ENCODE measurements at places on chromosomes 5 and 9.
A peak's percentile ranks its signal among the peaks of the same experiment; 100 is the strongest.

DNA sequence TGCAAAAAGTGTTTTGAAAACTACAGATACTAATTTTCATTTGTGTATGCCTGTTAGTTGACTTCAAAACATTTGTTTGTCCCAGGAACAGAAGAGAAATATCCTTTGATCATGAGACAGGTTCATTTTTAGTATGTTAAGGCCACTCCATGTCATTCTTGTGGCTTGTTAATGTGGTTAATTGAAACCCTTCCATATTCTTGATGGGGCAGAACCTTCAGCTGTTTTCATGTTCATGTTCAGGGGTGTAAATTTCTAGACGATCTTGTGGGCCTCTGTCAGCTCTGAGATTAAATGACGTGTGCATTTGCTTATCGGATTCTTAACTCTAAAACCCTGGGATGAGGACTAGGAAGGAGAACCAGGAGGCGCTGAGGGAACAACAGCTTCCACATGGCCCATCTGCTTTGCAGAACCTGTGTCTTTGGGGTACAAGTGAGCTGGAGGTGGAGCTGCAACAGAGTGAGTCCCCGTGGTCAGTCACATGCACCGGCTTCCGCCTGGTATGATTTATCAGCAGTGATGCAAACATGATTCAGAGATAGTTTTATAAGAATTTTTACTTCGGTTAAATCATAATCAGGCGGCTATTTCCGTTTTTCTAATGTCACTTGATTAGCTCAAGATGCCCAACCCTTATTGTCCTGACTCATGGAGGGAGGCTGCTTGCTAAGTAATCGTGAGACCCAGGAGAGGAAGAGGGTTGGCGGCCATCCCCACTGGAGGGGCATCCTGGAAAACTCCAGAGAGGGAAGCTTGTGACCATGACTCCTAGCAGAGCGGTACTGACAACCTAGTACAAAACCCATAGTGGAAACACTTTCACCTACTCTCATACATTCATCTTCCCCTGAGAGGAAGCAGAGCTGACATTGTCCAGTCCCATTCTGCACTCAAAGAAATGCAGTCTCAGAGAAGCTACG lies 138.4 kb downstream of the C9orf152 start:
- no peak for DNase-seq

GRCh38 chr9:99140685-99141314 lies 35.9 kb downstream of the TGFBR1 start:
- peak; percentile 36 for DNase-seq

- DNase-seq, result no peak
Measured at GRCh38 chr5:173458828-173459609, 130.8 kb upstream of the STC2 start.

GRCh38 chr9:31355965-31356364 lies 1028.5 kb upstream of the ACO1 start:
- DNase-seq, result no peak

DNA sequence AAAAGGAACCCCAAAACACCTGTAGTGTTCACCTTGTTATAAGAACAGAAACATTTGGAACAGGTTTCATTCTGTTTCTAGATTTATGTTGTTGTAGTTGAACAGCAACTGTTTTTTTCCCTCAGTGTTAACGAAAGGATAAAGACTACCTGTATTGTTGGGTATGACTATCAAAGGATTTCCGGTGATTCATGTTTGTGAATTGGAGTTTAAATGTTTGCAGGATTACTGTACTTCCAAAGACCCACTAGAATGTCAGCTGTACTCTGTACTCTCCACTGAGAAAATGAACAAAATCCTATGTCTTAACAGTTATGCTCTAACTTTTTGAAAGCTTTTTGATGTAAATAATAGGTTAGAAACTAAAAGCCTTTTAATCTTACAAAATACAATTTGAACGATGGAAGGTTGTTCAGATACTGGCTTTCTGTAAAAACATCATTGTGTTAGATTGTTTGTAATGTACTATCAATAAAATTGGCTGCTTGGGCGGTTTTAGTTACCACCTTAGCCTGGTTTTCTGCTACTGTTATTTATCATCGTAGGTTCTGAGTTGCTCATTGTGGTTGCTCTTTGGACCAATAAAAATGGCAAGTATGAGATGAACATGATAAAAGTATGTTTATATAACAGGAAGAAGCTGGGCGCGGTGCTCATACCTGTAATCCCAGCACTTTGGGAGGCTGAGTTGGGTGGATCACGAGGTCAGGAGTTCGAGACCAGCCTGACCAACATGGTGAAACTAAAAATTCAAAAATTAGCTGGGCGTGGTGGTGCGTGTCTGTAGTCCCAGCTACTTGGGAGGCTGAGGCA lies 44.1 kb downstream of the DCP2 start:
- no peak for DNase-seq

DNA sequence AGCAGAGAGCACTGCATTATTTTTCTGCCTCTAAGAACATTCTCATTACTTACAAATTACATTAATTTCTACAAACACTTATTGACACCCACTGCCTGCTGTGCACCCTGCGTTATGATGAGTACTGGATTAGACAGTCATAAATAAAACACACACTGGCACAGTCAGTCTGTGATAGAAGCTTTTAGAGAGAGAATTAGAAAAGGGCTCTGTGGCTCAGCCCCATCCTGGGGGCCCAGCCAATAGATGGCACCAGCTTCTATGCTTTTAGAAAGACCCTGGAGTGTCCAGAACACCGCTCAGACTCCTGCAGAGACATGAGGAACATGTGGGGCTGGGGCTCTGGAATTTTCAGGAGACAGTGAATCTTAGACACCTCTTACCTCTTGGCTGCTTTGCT lies 61.0 kb upstream of the RAPGEF1 start:
- no peak for DNase-seq

All from activated T-cell treated with anti-CD3 and anti-CD28 coated beads for 4 hours (primary cell).